ENCODE measurements at places on chromosomes 5 and 9.
A peak's percentile ranks its signal among the peaks of the same experiment; 100 is the strongest.

DNA sequence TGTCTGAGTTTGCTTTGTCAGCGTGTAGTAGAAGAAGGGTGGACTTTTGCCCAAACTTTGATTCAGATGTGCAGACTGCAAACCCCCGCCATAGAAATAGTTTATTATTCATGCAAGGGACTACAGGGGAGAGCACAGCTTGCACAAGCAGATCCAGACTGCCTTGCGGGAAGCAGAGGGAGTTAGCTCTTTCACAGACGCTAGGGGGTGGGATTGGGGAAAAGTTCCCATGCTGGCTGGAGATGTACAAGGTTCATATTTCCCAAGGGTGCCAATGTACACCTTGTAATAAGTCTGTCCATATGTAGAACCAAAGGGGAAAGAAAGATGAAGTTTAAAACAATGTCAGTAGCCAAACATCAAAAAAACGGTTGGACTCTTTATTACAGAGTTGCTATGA lies 749.7 kb upstream of the COX7C start:
- no peak for DNase-seq

DNA sequence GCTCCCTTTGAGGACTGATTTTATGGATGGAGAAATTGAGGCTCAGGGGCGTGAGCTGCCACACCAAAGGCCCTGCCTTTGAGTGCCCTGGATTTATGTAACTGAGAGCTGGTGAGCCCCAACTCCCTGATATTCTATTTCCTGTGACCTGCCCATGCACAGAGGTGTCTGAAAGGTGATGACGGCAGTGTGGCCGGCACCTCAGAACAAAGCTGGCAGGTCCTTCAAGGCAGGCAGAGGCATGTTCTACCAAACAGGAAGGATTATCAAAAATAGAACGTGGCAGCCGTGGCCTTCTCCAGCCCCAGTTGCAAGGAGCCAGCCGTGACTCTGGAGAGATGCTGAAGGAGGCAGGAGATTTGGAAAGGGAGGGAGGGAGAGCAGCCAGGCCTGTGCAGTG lies 36.2 kb downstream of the INSYN2B start:
- DNase-seq, result no peak

DNA sequence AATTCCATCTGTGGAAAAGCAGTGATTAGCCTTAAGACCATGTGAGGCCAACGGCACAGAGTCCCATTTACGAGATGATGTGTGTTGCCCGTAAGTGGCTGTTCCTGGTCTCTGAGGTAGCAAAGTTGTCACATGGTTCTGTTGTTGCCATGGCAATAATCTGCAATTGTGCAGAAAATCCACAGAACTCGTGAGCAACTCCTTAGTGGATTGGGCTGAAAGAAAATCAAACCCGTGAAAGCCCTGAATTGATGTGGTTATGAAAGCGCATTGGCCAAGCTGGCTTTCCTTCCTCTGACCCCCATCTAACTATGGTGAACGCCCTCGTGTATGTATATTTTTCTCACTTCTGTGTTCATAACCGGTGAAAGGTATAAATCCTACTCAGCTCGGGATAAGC lies 614.7 kb downstream of the EBF1 start:
- DNase-seq, result no peak

- no peak for DNase-seq
Observed at GRCh38 chr5:1511048-1511447, 12.7 kb downstream of the LPCAT1 start.

GRCh38 chr9:21836437-21837161 lies 34.2 kb downstream of the MTAP start:
- DNase-seq, result no peak

DNA sequence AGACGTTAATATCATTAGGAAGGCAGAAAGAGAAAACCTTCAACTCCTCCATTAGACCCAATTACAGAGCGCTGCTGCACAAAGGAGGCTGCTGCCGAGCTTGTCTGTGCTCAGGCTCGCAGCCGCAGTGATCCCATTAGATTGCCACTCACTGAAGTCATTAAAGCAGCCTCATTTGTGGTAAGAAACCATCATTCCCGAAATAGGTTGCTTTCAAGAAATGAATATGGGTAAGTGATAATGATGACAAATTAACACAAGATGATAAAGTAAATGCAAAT lies 137.2 kb downstream of the CAVIN4 start:
- DNase-seq, result no peak

- no peak for DNase-seq
Observed at GRCh38 chr5:152462021-152462721, 57.1 kb upstream of the NMUR2 start.

DNA sequence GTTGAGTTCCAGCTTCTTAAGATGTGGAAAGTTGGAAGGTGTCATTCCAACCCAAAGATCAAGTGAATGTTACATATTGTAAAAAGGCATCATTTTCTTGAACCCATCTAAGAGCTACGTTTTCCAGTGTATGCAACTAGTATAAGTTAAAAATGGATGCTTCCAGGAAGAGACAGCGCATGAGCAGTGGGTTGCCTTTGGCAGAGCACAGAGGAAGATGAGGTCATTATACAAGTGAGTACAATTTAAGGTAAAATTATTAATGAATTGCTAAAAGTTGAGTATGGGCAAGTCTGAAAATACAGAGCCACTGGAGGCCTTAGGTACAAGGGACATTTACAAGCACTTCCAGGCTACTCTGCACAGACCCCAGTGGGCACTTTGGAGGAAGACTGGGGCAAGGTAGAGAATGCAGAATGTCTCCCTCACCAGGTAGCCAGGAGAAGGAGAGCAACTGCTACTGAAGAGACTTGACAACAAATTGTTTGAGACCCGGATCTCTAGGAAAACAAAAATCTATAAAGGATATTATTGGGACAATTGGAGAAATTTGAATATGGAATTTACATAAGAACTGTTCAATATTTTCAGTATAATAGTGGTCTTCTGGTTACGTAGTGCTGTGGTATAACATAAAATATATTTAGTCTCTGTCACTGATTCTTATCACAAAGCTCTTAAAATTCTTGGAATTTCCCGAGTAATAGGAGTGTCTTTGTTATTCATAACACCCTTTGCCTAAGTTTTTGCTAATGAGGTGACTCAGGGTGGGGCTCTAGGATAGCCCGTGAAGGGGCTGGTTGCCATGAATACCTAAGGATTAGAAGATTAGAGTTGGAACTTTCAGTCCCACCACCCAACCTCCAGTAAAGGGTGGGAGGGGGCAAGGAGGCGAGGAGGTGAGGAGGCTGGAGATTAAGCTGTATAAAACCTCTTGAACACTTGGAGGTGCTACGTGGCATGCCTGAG lies 129.9 kb upstream of the FER start:
- DNase-seq, result no peak

- no peak for DNase-seq
Observed at GRCh38 chr5:133890314-133890713, 78.1 kb downstream of the C5orf15 start.

DNA sequence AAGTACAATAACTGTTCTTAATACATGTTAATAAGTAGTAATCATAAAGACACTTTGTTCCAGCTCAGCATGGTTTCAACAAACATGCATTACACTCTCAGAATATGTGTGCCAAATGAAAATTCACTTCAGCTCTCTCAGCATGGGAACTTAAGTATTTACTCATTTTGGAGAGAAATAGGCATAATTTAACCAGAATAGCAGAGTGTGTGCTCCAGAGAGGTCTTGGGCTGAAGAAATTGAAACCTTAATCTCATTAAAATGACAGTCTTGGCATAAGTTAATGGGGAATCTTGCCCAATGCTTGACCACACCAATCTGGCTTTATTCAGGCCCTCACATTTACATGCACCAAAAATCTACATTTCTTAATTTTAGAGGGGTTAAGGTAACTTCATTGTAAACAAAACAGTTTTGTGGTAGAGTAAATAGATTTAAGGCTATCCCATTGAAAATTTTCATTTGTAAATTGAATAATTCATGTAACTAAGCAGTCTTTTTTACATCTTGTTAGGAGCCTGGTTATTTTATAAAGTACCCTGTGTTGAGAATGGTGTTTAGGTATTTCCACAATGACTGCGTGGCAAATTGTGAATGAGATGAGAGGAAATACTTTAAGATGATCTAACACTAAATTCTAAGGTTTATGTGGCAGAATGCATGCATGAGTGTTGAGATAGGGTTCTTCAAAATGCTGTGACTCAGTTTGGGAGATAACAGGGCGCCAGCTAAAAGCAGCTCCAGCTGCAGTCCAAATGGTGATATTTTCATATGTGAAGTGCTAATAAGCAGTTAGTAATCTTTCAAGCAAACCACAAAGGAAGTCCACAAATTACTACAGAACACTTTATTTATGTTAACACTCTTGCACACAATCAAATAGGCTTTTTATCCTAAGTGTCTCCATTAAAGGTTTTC lies 11.3 kb upstream of the LOX start:
- DNase-seq, result no peak

GRCh38 chr5:94153736-94154450 lies 412.5 kb upstream of the POU5F2 start:
- DNase-seq, result no peak

DNA sequence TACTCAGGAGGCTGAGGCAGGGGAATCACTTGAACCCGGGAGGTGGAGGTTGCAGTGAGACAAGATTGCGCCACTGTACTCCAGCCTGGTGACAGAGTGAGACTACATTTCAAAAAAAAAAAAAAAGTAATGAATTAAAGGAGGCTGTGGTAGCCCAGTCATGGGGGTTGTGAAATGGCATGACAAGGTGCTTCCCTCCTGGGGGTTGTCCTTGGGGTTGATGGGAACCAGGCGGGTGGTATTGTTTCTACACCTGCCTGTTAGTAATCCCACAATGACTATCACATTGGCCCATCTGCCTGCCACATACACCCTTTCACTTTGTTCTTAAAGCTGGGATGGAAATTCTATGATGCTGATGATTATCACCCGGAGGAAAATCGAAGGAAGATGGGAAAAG lies 5.6 kb downstream of the IDNK start:
- DNase-seq, result no peak

GRCh38 chr5:122743261-122743660 lies 31.6 kb upstream of the SNX2 start:
- no peak for DNase-seq

DNA sequence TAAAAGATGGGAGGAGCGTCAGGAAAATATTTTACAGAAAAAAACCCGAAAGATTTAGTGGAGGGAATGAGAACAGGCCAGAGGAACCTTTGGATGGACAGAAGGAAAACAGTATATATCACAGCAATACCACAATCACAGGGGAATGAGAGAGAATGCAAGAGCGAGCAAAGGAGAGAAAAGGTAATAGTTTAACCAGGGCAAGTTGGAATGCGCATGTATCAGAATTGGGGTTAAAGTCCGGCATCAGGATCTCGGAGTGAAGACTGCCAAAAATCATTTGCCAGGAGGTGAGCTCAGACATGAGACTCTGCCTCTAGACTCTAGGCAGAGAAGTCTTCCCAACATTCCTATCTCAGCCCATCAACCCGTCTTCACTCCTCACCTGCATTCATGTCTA lies 36.8 kb downstream of the PCDHGC5 start:
- no peak for DNase-seq

DNA sequence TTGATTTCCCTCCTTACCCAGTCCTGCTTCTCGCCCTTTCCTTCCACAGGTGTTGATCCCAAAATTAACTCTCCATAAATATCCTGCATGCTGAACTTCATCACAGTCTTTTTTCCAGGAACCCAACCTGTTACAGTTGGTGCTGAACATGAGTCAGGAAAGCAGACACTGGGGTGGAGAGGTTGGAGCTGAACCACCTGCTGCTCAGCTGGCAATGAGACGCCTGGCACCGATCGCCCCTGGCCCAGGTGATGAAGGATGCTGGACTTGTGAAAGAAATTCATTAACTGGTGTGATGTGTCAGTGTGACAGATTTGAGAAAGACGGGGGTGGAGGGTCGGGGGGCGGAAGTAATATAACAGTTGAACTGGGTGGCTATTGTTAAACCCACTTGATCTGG lies 30.6 kb downstream of the CPLX2 start:
- no peak for DNase-seq

GRCh38 chr5:72151169-72151568 lies 43.9 kb downstream of the MAP1B start:
- DNase-seq, result no peak

- no peak for DNase-seq
Observed at GRCh38 chr9:122364783-122365150, 6.1 kb upstream of the PTGS1 start.

- DNase-seq, result peak; percentile 58
Observed at GRCh38 chr5:170278611-170279458, 18.7 kb downstream of the LCP2 start.

DNA sequence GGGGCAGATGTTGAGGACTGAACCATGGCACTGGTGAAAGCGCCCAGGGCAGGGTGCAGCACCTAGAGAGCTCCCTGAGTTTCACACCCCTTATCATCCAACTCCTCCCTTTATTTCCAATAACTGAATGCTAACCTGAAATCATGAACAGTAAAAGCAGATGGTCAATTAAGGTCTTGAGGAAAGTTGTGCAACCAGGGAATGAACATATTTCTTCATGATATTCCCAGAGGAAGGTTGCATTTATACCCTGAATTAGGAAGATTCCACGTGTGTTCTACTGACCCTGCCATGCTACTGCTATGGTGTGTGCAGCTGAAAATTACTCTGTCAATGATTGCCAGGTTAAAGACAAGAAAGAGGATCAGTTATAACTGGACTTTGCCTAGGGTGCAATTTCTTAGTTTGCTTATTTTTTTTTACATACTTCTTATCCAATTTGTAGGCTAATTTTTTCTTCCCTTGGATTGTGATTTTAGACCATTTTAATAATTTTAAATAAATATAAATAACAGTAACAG lies 319.8 kb downstream of the SEMA5A start:
- no peak for DNase-seq

DNA sequence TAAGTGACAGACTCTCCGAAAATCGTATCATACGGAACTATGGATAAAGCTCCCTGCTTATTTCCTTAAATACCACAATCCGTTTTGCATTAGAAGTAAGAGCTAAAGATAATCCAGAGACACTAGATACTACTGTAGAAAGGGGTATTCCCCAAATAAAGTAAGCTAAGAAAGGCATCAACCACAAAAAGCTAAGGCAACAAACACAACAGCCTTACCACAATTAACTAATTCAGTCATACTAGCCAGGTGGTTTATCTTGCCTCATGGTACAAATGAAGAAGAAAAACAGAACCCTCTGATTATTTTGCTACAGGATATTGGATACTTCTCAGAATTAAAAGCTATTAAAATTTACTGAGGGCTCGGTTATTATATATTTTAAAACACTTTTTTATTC lies 14.1 kb downstream of the ERP44 start:
- no peak for DNase-seq

- DNase-seq, result no peak
Observed at GRCh38 chr5:177507165-177507564, 2.5 kb downstream of the DOK3 start.

GRCh38 chr5:63125392-63125791 lies 546.8 kb downstream of the LRRC70 start:
- no peak for DNase-seq

DNA sequence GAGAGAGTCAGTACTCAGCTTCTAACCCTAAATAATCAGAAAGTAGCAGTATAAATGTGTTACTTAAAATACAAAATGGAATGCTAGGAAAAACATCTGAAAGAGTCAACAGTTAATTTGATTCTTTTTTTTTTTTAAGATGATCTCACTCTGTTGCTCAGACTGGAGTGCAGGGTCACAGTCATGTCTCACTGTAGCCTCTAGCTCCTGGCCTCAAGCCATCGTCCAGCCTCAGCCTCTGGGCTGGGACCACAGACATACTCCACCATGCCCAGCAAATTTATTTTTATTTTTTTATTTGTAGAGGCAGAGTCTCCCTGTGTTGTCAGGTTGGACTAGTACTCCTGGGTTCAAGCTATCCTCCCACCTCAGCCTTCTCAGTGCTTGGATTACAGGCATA lies 424.9 kb downstream of the IRX2 start:
- DNase-seq, result no peak

- no peak for DNase-seq
Observed at GRCh38 chr5:126523818-126524510, 71.1 kb downstream of the ALDH7A1 start.

All from stimulated activated CD8-positive, alpha-beta memory T cell treated with anti-CD3 and anti-CD28 coated beads, Interleukin-4, amount 100 ng/mL, for 4 hours (primary cell).